Anterior cingulate cortex (tissue), 58 donors: ENCODE measurements at places on chromosomes 3 and 15.

- DNase-seq, result no peak
These were observed 14.8 kb downstream of the MYL3 start for GRCh38 chr3:46848271-46849044.

- no peak for DNase-seq
These were observed 95.1 kb upstream of the UMPS start for GRCh38 chr3:124635169-124635539.

- DNase-seq, result no peak
These were observed 246.9 kb downstream of the PYDC2 start for GRCh38 chr3:191707817-191708216.

DNA sequence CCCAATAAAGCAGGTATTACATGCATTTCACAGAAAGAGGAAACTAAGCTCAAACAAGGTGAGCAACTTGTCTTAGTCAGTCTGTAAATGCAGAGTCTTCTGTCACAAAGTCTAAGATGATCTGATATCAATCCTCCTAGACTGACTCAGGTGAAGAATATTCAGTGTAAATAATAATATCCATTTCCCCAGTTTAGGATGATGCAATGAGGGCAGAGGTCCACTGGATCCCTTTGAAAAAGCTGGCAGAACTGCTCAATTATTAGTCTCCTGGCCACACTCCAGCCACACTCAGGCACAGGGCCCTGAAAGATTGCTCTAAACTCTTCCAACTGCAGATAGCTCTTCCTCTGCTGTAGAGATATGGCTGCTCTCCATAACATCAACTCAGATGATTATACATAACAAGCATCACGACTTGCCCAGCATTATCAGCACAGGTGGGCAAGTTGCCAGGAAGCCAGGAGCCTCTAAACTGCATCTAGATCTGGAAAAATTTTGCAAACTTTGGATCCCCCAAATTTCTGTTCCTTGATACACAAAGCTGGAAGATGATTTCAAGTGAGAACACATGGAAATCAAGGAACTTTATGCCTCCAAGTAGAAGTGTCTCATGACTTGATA lies 129.8 kb upstream of the CPNE4 start:
- DNase-seq, result no peak

DNA sequence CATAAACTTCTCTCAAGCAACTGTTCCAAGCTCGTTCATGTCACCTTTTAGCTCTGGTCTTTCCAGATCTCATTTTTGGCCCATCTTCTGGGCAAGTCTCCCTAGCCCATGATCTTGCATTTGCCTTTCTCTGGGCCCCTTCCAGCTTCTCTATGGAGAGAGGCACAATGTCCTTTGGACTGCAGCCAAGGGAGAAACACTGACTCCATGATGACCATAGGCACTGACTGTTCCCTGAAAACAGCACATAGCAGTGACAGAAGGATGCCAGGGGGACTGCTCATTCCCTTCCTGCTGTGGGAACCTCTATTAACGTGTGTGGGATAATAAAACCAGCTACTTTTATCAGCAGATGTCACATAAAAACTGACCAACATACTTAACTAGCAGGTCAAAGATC lies 60.3 kb downstream of the STRIT1 start:
- peak; percentile 12 for DNase-seq

DNA sequence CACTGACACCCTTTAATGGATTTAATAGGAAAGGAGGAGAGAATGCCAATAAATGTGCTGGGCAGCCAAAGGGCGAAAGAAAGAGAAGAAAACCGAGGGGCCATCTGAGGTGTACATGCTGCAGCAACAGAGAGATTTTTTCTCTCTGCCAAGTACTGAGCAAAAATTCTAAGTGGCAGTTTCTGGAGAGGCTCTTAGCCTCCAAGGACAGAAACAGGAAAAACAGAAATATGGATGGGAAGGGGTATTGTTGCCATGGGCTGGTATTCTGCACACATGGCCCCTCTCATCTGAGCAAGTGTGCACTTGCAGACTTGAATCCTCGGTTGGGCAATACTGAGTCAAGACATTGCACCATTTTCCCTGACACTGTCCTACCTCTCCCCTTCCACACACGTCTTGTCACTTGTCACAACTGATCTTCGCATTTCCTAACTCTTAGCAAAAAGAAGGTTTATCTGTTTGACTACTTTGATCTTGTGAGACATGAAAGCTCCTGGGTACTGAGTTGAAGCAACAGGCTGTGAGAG lies 73.9 kb downstream of the PRICKLE2 start:
- no peak for DNase-seq

- no peak for DNase-seq
These were observed 88.4 kb upstream of the PLSCR4 start for GRCh38 chr3:146339349-146339748.

GRCh38 chr3:53989946-53990345 lies 98.3 kb upstream of the SELENOK start:
- DNase-seq, result no peak

GRCh38 chr15:63918317-63918672 lies 84.5 kb upstream of the HERC1 start:
- DNase-seq, result no peak

DNA sequence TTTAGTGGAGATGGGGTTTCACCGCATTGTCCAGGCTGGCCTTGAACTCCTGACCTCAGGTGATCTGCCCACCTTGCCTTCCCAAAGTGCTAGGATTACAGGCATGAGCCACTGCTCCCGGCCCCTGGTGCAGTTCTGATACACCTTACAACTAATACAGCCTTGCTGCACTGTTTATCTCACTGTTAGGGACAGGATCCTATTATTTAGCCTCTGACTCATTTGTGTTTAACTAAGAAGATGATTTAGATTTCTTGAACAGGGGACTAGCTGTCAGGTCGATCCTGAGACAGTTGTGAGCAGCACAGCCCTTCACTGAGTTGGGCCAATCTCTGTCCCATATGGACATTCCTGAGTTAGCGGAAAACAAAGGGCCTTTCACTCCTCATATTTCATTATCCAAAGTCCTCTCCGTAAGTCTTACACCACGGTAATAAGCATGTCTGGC lies 19.2 kb downstream of the GYG1 start:
- DNase-seq, result no peak

DNA sequence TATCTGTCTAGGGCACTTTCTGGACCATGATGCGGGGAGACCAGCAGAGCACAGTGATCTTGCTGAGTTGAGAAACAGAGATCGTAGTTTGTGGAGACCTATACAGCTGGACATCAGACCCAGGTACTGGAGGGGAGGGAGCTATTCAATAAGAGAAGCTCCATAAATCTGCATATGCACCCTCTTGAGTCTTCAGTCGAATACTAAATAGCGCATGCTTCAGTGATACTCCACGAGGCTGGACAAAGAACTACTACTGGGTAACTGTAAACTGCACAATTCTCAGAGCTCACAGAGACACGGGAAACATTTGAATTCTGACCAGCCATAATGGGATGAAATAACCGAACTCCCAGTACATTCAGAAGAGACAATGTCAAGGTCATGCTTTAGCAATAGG lies 49.7 kb downstream of the MINAR1 start:
- DNase-seq, result no peak

DNA sequence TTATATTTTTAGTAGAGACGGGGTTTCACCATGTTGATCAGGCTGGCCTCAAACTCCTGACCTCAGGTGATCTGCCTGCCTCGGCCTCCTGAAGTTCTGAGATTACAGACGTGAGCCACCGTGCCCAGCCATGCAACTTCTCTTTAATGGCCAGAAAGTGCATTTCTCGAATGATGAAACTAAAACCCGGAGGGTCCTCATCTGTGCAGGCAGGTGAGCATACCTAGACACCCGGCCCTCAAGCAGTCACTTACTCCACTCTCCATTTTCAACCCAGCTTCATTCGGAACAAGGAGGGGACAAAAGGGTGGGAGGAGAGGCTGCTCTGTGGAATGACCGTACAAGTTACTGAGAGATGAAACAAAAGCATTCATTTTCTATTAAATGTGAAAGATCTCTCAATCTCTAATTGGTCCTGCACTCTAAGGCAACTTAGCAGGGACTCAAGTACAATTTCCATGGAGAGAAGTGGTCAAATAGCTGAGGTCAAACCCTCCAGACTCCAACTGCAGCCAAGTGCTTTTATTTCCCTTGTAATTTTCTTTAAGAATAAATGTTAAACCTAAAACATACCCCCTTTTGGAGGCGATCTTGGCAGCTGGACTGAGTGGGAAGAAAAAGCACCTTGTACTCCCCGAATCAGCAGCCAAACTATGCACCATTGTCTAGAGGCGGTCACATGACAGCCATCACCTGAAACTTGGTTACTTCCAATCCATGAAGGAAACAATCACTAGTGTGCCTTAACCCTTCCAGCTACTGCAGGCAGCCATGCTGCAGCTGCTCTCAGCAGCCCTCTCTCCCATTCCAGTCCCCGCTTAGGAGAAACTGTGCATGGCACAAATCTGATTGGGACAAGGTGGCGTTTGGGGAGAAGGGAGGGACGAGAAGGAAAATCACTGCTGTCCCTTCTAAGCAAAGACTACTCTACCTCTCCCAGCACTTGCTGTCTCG lies 62.2 kb downstream of the VGLL4 start:
- no peak for DNase-seq

DNA sequence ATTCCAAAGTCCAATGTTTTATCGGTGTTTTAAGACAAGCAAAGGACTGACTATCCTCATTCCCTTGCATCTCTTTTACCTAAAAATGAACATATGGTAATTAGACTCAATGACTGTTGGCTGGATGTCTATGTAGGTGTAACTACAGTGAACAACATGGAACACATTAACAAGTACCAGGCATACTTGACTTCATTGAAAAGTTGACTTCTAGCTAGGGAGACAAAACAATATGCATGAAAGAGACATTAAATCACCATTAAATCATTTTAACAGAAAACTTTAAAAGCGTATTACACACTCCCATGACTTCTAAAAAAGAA lies 34.3 kb upstream of the ANPEP start:
- DNase-seq, result no peak

GRCh38 chr15:57751177-57751800 lies 44.8 kb downstream of the POLR2M start:
- DNase-seq, result no peak

- no peak for DNase-seq
These were observed 3.1 kb downstream of the OXSR1 start for GRCh38 chr3:38168151-38169026.

DNA sequence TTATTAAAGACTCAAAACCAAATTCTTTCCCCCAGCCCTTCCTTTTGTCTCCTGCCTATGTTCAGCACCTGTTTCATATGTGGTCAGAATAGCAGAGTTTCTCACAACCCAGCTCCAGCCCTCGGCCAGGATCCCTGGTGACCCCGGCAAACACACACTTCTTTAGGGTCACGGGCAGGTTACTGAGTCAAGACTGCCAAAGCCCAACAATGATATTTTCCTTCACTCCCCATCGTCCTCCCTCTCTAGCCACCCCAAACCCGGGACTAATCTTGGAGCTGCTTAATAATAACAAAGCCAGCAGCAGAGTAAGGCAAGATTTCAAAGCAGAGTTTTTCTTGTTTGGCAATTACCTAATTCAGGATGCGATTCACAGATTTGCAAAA lies 25.5 kb downstream of the RARB start:
- no peak for DNase-seq

DNA sequence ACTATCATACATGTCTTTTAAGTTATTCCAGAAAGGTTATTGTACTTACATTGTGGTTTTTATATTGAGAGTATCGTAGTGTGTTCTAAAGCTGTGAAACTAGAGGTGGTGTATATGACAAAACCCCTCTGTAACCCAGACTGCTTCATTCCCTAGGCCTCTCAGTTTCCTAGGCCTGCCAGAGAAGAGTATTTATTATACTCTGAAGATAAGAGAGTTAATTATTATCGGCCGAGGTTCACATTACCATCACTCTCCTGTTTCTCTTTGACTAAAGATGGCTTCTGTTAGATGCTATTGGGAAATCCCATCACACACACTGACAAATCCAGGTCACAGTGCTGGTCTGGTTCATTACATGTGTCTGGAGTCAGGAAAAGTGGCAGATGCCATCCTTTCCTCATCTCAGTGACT lies 20.5 kb downstream of the EXOSC7 start:
- no peak for DNase-seq

GRCh38 chr15:67117370-67117769 lies 52.0 kb downstream of the SMAD3 start:
- DNase-seq, result no peak

GRCh38 chr15:54462511-54462913 lies 484.3 kb downstream of the UNC13C start:
- no peak for DNase-seq

- no peak for DNase-seq
These were observed 517.2 kb downstream of the FOXP1 start for GRCh38 chr3:71066356-71066755.

DNA sequence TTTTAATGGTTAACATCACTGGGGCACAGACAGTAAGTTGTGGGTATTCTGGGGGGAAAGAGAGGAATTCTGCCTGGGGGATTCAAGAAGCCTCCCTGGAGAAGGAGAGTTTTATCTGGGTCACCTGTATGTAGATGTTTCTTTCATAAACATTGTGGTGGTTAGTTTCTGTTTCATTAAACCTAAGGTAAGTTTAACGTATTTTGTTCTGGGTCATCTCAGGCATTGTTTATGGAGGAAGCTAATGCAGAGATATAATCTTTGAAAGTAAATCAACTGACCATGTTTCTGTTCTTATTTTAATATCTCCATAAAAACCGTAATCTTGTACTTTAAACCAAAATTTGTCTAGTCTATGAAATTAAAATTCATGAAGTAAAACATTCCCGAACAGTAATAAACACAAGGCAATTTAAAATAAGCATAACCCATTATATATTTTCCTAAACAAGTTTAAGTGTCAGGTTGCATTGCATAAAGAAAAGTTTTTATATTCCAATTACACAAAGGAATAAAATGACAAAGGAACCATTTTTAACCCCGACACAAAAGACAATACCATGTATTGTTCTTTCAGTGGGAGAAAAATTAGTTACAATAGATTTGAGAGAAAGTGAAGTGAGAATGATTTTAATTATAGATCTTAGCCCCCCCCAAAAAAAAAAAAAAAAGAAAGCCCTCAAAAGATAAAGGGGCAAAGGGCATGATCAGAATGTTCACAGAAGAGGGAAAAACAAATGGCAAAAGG lies 274.6 kb upstream of the TBL1XR1 start:
- no peak for DNase-seq

- DNase-seq, result no peak
These were observed 163.3 kb downstream of the FEZF2 start for GRCh38 chr3:62210011-62210410.

GRCh38 chr3:112606098-112606497 lies 34.8 kb downstream of the CCDC80 start:
- no peak for DNase-seq

- peak; percentile 69 for DNase-seq
These were observed 20.0 kb downstream of the IDH2 start for GRCh38 chr15:90082140-90082715.
